CD4-positive, alpha-beta T cell treated with Interleukin-6 at 100 ng/mL for 8 hours (primary cell): ENCODE measurements at places on chromosomes 1 and 21.

DNA sequence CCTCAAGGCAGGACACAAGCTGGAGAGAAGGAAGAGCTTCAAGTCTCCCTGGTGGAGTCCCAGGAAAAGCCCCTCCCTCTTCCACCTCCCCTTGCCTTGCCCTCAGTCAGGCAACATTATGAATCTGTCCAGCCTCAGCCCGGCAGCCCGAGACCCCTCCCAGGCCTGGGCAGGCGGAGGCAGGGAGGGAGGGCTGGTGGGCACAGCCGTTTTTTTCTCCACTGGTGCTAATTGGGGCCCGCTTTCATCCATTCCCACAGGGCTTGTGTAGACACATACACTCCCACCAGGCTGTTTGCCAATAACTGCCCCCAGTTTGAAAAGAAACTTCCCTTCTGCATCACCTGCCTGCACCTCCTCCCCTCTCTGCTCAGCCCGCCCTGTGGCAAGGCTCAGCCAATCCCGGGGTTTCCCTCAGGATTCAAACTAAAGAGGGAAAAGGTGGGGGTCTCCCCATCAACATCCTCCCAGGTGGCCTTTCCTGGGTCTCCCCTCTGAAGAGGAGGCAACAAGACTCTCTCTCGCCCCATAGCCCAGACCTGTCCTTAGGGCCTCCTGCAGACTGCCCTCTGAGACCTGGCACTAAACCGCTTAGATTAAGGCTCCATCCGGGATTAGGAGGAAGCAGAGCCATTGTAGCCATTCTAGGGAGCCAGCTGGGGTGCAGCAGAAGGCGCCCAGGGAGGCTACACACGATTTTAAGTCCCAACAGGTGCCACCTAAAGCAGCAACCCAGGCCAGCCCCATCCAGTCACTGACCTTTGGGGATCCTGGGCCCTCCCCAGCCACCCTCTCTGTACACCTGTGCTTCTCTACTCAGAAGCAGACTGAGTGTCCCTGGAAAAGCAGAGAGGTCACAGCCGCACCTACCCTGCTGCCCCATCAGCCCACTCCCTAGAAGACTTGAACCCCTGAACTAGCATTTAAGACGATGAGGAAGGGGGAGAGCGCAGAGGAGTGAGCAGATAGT lies 3.5 kb downstream of the IGSF9 start:
- no peak for DNase-seq

GRCh38 chr21:41948078-41948895 lies 5.5 kb downstream of the C2CD2 start:
- no peak for DNase-seq

DNA sequence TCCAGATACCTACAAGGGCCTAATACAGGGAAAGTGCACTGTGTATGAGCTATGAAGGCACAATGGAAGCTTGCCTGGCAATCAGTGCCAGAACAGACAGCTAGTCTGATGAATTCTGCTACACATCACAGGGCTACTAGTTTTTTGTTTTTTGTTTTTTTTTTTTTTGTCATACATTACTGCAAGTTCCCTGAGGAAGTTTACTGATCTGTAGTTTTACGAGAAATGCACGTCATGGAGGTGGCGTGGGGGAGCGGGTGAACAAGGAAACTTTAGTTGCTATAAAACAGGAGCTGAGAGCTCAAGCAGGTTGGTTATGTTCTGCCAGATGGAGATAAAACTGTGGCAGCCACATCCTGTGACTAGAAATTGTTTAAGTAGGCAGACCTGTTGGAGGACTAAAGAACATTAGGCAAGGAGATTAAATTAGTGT lies 17.7 kb downstream of the PTPRC start:
- peak; percentile 87 for DNase-seq

DNA sequence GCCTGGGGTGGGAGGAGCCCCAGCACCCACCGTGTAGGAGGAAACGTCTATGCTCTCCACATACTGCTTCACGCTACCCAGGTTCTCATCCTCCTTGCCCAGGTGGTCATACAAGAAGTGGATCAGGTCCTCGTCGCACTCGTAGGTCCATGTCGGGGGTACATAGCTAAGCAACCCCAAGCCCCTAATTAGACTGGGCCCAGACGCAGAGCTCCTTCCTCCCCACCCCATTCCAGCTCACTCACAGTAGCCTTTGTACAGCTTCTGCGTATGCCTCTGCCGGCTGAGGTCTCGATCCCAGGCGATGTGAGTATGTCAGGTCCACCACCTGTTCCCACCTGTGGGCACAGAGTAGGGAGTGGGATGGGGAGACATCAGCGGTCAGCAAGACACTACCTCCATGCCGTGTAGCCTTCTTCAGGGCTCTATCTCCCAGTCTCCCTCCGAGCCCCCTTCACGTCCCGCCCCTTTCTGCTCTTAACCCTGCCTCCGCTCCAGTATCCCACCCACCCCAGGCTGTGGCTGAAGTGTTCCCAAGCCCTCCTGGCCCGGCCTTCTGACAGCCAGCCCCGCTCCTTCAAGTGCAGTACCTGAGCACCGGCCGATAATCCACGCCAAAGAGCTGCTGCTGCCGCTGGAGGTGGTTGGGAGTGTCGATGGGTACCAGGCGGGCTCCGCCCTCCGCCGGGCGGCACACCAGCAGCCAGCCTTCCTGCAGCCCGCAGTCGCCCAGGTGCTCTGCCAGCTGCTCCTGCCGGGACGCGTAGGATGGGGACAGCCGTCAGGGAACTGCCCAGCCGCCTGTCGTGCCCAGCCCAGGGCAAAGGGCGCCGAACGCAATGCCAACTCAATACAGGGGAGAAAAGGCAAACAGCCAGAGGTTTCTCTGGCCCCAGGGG lies 919 bp downstream of the HECTD3 start:
- DNase-seq = peak; percentile 17

DNA sequence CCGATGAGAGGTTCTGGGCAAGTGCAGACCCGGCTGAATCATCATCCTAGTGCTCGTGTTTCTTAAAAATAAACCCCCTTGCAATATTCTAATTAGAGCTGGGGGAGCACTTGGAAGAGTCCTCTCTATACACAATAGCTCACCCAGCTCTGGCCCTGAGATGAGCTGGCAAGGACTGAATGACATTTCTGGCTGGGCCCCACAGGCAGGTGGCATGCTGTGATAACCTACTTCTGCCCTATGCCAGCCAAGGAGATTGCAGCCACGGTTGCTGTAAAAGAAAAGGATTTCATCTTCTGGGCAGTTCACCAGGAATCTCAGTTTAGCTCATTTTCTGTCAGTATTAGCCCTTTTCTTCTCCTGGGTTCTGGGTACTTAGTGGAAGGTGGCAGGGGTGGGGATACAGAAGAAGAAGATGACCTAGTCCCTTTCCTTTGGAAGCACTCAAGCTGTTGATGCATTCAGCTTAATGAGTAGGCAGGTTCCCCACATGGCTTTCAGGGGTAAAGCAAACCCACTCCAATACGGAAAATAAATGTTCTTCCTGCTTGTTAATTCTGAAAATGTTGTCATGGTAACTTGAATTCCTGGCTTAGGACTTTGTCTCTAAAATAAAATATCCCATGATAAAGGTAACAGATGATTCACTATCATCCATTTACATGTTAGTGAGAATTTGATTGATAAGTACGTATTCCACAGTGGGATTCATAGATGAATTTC lies 32.2 kb downstream of the VASH2 start:
- DNase-seq = no peak
